ENCODE measurements at places on chromosomes 16 and 17.

- DNase-seq, result no peak
These were observed 342.4 kb upstream of the TBX2 start for GRCh38 chr17:61057257-61057656.

- no peak for DNase-seq
These were observed 158.5 kb upstream of the RPH3AL start for GRCh38 chr17:511001-511698.

DNA sequence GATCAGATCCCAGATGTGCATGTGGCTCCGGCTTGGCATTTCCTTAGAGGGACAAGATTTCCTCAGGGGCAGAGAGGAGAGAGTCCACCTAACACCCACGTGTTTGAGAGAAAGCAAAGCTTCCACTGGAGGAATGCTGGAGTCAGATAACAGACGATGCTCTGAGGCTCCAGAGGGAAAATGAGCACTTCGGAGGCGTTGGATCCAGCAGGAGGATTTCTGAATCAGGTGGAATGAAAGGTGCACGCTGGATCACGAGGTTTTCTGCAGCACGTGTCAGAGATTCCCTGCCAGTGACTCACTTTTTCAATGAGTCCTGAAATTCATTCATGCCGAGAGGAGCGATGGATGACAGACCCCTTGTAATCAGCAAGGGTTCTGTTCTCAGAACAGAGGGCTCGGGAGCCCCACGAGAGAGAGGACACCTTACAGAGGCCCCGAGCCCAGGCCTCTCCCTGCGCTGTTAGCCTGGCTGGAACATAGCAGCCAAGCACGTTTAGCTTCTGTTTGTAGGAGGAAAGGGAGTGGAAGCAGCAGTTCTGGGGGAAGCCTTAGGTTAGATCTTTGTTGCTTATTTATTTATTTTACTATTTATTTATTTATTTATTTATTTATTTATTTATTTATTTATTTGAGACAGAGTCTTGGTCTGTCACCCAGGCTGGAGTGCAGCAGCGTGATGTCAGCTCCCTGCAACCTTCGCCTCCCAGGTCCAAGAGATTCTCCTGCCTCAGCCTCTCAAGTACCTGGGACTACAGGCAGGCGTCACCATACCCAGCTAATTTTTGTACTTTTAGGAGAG lies 49.3 kb upstream of the JPH3 start:
- no peak for DNase-seq

- no peak for DNase-seq
These were observed 360.3 kb upstream of the KIF2B start for GRCh38 chr17:53462393-53462811.

DNA sequence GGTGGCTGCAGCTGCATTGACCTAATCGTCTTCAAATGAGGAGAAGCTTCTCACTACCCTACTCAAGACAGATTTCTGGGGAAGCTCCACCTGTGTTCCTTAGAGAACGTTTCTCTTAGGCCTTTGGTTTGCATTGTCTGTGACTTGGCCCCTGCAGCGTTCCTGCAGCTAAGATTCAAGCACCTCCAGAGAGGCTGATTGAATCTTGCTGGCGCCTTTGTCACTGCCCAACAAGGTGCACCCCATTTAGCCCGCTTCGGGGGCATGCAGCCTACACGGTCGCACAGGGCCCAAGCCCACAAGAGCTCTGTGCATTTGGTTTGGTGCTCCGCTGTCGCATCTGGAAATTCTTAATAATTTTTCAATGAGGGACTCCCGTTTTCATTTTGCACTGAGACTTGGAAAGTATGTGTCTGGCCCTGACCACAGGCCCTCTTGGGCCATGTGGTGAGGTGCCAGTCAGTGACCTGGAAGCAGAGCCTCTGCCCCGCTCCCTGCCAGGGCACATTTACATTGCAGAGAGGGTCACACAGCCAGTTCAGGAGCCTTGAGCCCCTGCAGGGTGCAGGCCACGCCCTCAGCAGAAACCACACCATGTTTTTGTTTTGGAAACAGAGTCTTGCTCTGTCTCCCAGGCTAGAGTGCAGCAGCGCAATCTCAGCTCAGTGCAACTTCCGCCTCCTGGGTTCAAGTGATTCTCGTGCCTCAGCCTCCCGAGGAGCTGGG lies 51.1 kb upstream of the CACNG5 start:
- no peak for DNase-seq

- no peak for DNase-seq
These were observed at the start of gene CACNG5 for GRCh38 chr17:66834919-66835454. Gene CACNG5, plus strand, starts transcription at chr17:66835117. Its CDS starts 42,216 bp downstream, at chr17:66877333.

GRCh38 chr16:87621550-87621829 lies 19.2 kb downstream of the JPH3 start:
- no peak for DNase-seq

- DNase-seq, result no peak
These were observed 82.8 kb downstream of the ASIC2 start for GRCh38 chr17:33210285-33210684.

GRCh38 chr17:33924104-33924503 lies 331.0 kb upstream of the CCL2 start:
- no peak for DNase-seq

DNA sequence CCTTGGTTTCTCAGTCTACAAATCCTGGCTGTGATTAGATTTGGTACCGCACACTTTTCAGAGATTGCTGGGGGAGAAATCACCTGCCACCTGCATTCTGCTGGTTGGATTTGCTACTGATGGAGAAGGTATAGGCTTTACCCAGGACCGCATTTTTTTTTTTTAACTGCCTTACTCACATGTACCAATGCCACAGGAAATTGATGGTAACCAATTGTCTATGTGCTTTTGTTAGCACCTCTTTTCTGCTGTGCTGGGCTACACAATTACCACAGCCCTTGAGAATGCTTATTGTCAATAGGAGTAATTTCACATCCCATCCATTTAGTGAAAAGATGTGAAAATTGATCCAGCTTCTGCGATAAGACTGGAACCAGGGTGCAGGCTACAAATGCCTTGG lies 74.4 kb upstream of the TANC2 start:
- DNase-seq, result no peak

- DNase-seq, result no peak
These were observed 41.3 kb downstream of the TBX21 start for GRCh38 chr17:47774331-47774730.

DNA sequence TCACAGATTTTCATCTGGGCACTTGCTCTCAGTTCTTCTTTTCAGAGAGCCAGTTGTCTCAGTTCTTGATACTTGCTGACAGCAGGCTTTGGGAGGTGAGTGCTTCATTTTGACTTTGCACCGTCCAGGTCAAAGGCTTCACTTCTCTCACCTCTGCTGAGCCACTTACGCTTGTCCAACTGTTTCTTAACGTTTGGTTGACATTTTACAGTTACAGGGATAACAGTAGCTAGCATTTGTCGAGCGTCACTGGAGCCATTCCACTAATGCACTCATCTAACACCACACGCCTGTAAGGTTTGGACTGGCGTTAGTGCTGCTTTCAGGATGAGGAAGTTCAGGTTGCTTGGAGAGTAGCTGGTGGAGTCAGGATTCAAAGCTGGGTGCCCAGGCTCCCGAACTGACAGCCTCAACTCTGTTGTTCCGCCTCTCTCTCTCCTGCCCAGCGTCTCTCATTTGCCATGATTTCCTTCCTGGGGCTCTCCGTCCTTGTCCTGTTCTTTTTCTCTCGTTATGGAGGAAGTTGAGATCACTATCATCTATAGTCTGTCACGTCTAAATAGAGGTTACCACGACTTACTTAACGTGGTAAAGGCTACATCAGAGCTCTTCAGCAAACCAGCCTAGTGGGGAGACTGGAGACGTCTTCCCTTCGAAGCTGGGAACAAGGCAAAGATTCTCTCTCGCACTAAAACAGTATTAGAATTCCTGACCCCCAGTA lies 220.8 kb downstream of the RPTOR start:
- DNase-seq, result no peak

DNA sequence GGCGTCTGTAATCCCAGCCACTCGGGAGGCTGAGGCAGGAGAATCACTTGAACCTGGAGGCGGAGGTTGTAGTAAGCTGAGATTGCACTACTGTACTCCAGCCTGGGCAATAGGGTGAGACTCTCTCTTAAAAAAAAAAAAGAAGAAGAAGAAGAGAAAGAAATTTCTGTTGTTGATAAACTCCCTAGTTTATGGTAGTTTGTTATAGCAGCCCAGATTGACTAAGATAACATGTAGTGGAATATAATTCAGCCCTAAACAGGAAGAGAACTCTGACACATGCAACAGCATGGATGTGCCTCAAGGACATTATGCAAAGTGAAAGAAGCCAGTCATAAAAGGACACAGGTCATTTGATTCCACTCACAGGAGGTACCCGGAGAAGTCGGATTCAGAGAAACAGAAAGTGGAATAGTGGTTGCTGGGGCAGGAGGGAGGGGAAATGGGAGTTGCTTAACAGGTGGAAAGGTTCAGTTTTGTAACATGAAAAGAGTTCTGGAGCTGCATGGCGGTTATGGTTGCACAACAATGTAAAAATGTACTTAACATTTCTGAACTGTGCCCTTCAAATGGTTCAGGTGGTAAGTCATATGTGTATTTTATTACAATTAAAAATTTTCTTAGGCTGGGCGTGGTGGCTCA lies 26.0 kb upstream of the PRM1 start:
- no peak for DNase-seq

GRCh38 chr16:88892065-88892464 lies 25.6 kb upstream of the PABPN1L start:
- no peak for DNase-seq

GRCh38 chr16:75578212-75578611 lies 12.0 kb downstream of the GABARAPL2 start:
- DNase-seq, result no peak

DNA sequence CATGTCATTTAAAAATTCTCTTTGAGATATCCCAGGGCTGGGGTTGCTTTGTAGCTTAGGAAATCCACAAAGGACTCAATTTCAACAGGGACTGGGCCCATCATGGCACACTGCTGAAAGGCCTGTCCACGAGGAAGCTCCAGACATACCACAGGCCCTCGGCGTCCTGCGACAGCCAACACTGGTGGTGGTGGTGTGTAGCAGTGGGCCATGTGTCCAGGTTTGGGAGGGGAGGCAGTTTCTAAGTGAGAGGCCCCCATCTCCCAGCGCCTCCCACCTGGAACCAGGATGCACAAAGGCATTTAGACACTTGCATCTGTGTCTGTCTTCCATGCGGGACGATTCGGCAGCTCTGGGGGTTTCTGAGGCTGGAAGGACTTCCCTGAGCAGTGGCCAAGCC lies 65.2 kb upstream of the ZNF423 start:
- DNase-seq, result no peak

DNA sequence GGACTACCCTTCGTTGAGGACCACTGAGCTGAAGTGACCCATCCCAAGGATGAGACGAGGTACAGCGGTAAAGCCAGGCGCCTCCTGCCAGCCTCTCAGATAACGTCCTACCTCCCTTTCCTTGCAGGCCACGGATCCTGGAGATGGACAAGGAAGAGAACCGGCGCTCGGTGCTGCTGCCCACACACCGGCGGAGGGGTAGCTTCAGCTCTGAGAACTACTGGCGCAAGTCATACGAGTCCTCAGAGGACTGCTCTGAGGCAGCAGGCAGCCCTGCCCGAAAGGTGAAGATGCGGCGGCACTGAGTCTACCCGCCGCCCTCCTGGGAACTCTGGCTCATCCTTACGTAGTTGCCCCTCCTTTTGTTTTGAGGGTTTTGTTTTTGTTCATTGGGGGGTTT lies 17.3 kb upstream of the LLGL1 start:
- DNase-seq, result no peak

GRCh38 chr16:75647112-75647491 lies 363 bp downstream of the KARS1 start:
- DNase-seq, result no peak

GRCh38 chr17:65852911-65853310 lies 291.5 kb upstream of the AXIN2 start:
- DNase-seq, result no peak

DNA sequence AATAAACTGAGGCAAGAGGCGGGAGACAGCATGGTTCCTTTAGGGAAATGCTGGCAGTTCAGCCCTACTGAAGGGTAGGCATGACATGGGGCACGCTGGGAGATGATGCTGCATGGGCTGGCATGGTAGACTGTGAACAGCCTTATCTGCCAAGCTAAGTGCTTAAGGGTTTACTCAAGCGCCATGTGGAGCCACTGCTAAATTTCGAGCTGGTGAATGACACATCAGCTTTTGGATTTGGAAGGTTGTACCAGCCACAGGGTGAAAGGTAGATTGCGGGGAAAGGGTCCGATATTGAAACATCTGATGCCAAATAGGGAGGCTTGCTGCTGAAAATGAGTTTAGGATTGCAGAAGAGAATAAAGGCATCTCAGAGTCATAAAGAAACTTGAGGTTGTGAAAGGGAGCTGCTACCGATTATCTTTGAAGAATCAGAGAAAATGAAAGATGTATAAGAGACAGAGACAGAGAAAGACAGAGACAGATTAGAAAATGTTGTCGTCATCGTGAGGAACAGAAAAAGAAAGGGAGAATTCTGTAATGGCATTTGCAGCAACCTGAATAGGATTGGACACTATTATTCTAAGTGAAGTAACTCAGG lies 16.3 kb downstream of the PIK3R5 start:
- DNase-seq, result no peak

DNA sequence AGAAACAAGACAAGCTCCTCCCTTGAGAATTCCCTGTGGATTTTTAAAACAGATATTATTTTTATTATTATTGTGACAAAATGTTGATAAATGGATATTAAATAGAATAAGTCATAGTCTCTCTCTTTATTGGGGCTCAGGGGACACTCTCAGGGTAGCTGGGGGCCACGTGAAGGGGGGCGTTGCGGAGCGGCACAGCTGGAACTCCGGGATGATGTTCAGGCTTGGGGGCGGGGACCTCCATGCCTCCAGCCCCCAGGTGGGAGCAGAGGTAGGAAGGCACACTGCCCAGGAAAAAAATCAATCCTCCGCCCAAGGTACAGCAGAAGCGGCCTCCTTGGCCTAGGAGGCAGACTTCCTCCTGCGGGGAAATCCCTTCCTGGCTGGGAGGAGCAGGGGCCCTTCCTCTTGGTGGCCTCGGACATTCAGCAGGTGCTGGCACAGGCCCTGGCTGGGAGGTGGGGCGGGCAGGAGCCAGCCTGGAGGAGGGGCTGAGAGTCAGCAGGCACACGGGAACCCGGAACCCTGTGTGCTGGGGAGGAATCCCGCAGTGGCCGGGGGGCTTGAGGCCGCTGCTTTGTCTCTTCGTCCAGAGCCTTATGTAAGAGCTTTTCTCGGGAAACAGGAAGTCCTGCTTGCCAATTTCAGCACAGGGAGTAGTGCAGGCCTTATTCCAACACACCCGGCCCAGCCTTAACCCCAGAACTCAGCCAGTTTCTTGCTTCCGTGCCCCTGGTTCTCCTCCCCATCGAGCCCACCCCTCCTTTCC lies 591 bp upstream of the TNFSF13 start:
- peak; percentile 60 for DNase-seq
